Stimulated activated CD8-positive, alpha-beta memory T cell treated with anti-CD3 and anti-CD28 coated beads, Interleukin-15, amount 100 ng/mL, for 24 hours (primary cell): ENCODE measurements at places on chromosomes 12 and 14.

DNA sequence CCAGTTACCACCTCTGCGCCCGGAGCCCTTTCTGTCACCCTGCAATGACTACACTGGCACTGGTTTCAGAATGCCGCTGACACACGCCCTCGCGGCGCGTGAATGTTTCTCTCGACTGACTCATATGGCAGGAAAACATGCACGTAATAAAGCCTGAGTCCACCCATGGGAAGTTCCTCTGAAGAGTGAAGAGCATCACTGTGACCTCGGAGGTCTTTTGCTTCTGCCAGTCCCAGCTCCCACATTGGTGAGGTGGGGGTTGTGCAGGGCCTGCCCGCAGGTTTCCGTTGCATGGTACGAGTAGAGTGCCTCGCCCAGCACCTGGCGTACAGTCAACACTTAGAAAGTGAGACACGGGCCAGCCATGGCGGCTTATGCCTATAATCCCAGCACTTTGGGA is 11.1 kb upstream of the SLC6A12 start:
- no peak for DNase-seq

DNA sequence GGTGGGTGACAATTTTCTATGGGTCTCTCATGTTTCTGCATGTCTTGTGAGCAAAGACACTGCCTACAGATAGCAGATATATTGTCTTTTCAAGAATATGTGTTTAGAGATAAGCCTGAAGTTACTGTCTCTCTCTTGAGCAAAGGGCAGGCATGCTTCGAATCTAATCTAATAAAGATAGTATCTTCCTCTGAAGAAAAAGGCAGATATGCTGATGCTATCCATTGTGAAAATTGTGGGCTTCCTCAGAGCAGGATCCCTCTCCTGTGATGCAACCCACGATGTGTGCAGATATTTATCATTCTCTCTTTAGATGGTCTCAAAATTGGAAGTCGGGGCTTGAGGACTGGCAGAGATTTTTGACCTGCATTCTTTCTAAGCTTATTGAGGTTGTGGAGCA is 187.0 kb downstream of the DACT1 start:
- DNase-seq, result no peak

- no peak for DNase-seq
Measured at GRCh38 chr12:48482930-48483329, 632 bp downstream of the C12orf54 start.

DNA sequence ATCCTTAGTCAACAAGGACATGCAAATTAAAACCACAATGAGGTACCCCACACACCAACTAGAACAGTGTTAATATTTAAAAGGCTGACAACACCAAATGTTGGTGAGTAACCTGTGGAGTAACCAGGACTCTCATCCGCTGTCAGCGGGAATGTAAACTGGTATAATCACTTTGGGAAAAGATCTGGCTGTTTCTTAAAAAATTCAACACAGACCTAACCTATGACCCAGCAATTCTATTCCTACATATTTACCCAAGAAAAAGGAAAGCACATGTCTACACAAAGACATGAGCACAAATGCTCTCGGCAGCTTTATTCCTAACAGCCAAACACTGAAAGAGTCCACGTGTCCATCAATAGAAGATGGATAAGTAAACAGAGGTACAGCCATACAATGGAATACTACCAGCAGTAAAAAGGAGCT is 26.6 kb downstream of the NRDE2 start:
- no peak for DNase-seq

- DNase-seq, result no peak
Measured at GRCh38 chr12:70048521-70049250, 194.5 kb upstream of the CNOT2 start.

DNA sequence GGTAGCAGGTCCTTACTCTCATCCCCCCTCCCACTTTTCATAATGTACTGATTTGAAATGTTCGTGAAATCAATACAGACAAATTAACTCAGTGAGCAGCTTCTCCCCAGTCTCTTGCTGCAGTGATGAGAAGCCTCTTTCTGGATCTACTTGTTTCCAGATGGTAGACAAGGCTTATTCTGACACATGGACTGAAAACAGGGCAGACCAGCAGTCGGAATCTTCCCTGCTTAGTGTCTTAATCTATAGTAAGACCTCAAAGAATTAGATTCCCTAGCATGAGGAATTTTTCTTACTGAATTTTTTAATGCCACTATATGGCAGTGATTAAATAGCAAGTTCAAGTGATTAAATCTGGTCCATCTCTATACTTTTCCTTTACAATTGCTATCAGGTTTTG is 120.1 kb downstream of the RGS6 start:
- no peak for DNase-seq

- DNase-seq, result no peak
Measured at GRCh38 chr12:83158613-83159207, 472.0 kb downstream of the TMTC2 start.

DNA sequence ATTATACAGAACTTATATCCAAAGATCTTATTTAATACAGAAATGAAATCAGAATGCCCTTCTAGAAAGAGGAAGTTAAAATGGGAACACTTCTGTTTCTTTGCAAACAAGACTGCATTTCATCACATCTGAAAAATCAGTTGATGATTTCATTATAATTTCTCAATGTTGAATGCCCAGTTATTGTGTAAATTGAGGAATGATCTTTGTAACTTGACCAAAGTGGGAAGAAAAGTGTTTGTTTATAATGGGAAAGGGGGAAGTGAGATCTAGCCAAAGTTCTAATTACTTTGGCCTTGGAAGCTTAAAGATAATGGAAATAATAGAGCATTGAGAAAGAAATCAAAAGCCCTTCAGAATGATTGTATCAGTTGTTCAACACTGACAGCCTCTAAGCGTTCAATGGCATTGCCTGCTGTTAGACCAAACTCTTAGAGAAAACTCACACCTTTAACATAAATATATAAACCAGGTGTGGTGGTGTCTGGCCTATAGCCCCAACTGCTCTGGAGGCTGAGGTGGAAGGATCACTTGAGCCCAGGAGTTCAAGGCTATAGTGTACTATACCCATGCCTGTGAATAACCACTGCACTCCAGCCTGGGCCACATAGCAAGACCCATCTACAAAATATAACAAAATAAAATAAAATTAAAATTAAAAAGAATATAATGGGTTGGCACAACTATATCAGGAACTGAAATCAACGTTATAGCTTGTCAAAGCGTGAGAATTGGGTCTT is 9.9 kb upstream of the LYZ start:
- DNase-seq, result no peak
